ENCODE measurements at places on chromosomes 3 and 15. TPM values are rescaled to one million over a fixed set of nuclear protein-coding genes. Genes with fewer than 3 reads are reported as not detected.

The ZPLD1 gene
- not detected for total RNA-seq

The XYLB gene
- 0.63 TPM for total RNA-seq

The GUCA1C gene
- total RNA-seq, result not detected

The SPATA12 gene
- not detected for total RNA-seq

The MAGEL2 gene
- total RNA-seq, result under 0.01 TPM

The GPR62 gene
- total RNA-seq, result 0.10 TPM

The SERINC4 gene
- total RNA-seq, result not detected

The STRA6 gene
- not detected for total RNA-seq

The DGKG gene
- total RNA-seq, result 2.5 TPM

The PPM1L gene
- total RNA-seq, result 14.5 TPM

The THSD4 gene
- 0.10 TPM for total RNA-seq

The TRH gene
- 0.10 TPM for total RNA-seq

The SLC22A13 gene
- not detected for total RNA-seq

The LSM3 gene
- 7.1 TPM for total RNA-seq

The CPN2 gene
- not detected for total RNA-seq

The RARB gene
- not detected for total RNA-seq

The VWA5B2 gene
- under 0.01 TPM for total RNA-seq

The RSL24D1 gene
- total RNA-seq, result 190 TPM

The TTLL13 gene
- 0.31 TPM for total RNA-seq

The CISH gene
- total RNA-seq, result 1.2 TPM

The NEO1 gene
- total RNA-seq, result 9.6 TPM

Measured in mononuclear cell (primary cell).